ENCODE measurements at places on chromosomes 16 and 17.

GRCh38 chr17:80025796-80026195, 9.9 kb downstream of the TBC1D16 start:
- no peak for DNase-seq

DNA sequence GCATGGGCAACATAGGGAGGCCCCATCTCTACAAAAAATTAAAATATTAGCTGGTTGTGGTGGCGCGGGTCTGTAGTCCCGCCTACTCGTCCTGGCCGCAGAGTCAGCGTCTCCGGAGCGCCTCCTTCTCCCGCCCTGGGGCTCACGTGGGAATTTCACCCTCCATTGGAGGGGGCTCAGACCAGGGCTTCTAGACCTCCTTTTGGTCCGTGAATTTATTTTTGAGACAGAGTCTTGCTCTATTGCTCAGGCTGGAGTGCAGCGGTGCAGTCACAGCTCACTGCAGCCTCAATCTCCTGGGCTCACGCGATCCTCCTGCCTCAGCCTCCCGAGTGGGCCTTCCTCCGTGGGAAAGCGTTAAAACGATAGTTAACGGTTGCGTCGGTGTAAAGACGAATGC, 394 bp upstream of the NME4 start:
- DNase-seq = peak; percentile 59

GRCh38 chr17:69480245-69480644, 65.7 kb downstream of the MAP2K6 start:
- DNase-seq = no peak

DNA sequence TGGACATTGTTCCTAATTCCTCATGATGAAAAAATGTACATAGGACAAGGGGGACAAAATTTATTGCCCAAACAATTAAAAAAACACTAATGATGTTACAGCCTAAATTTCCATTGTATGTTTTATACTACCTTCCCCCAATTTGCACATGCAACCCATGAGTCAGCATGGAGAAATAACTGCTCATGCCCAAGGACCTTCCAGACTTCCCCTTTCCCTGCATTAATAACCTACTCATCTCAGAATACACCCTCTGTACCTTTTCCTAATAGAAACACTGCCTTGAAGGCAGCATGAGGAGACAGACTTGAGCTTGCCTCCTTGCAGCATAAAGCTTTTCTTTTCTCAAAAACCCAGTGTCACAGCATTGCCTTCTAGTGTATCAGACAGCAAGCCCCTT, 2402.8 kb downstream of the TP53TG3F start:
- DNase-seq = no peak

DNA sequence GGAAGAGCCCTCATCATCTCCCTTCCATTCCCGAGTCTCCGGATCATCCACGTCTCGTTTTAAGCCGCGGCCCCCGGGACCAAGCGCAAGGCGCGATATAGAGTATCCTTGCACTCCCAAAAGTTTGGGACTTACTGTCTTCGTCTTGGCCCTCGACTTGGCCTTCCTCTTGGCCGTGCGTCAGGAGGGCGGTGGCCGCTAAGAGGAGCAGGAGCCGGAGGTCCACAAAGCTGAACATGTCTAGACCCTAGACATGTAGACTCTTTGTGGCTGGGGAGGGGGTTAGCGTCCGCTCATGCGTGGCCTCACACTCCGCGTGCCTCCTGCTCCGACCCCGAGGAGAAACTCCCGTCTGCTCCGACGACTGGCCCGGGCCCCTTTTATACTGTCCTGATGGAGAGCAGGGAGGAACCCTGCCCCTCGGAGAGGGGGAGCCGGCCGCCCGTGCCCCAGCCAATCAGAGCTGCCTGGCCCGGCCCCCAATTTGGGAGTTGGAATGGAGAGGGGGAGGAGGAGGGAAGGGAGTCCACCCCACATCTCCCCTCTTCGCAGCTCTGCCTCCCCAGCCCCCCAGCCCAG, at the start of gene COL1A1:
COL1A1 (minus strand) TSS at position 356 of the 579 bp plus-strand sequence; CDS start at position 238, 118 bp downstream.
- no peak for DNase-seq

DNA sequence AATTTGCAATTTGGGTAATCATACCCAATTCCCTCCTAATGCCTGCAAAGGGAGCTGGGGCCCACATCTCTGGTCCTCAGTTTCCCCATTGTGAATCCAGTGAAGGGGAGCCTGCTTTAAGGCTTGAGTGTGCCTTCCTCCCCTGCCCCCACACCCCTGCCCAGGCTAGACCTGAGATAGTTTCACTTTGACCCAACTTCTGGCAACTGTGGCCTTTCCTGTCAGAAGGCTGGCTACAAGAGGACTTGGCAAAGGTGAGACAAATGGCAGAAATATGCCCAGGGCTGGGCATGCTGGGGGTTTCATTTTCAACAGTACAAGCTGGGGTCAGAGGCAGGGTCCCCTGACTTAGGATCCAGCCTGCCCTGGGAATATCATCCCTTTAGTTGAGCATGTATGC, 10.0 kb downstream of the SOCS1 start:
- DNase-seq = no peak

GRCh38 chr16:69479775-69480174, 55.4 kb downstream of the CYB5B start:
- DNase-seq = no peak

- DNase-seq = no peak
These were observed 96.3 kb upstream of the ZNF469 start for GRCh38 chr16:88286301-88286923.

GRCh38 chr17:50108556-50108955, 13.4 kb downstream of the PDK2 start:
- no peak for DNase-seq

GRCh38 chr17:50692448-50693035, 15.2 kb downstream of the ANKRD40 start:
- no peak for DNase-seq

DNA sequence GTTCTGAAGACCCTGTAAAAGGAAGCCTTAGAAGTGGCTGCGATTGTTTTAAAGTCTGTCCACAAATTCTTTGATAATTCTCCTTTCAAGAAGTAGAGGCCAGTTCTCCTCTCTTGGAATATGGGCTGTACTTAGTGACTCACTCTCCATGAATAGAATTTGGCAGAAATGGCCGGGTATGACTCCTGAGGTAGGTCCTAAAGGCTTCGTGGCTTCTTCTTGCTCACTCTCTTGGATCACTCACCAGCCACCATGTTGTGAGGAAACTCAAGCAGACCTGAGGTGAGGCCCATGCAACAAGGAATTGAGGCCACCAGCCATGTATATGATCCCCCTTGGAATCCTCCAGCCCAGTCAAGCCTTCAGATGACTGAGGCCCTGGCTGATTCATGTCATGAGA, 75.8 kb downstream of the WWOX start:
- no peak for DNase-seq

DNA sequence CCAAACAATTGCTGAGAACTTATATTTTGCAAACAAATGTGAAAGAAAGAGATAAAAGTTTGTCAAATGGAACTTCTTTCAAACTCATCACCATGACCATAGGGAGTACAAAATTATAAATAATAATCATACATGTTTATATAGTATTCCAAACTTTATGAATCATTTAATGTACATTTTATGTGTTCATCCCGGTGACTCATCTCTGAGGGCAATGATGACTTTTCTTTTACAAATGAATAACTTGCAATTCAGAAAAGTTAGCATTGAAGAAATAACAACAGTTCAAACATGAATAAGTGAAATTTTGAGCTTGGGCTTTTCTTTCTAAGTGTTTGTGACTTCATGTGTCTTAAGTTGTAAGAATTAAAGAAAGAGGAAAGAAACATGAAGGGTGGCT, 66.3 kb upstream of the CDH8 start:
- DNase-seq = no peak

DNA sequence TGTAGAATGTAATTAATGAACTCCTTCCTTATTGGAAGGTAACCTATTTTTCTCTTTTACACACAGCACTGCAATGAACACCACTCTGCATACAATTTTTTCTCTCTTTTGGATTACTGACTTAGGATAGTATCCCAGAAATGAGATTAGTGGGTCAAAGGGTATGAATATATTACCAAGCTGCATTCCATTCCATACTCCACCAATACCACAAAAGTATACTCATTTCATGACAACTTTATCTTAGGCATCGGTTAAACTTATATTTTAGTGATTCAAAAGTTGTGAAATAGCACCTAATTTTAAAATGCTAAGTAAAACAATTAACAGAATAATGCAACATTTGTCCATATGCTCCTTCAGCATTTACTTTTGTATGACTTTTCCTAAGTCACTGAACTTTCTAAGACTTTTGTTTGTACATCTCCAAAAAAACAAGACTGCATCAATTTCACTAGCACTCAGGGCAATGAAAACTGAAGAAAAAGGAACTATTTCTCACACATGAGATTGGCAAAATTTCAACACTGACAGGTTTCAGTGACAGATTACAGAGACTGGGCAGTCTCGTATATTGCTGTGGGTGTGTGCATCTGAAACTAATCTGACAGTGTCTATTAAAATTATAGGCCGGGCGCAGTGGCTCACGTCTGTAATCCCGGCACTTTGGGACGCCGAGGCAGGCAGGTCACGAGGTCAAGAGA, 32.1 kb downstream of the HELZ start:
- DNase-seq = no peak

GRCh38 chr17:65261152-65261551, 124.0 kb downstream of the RGS9 start:
- peak; percentile 28 for DNase-seq

DNA sequence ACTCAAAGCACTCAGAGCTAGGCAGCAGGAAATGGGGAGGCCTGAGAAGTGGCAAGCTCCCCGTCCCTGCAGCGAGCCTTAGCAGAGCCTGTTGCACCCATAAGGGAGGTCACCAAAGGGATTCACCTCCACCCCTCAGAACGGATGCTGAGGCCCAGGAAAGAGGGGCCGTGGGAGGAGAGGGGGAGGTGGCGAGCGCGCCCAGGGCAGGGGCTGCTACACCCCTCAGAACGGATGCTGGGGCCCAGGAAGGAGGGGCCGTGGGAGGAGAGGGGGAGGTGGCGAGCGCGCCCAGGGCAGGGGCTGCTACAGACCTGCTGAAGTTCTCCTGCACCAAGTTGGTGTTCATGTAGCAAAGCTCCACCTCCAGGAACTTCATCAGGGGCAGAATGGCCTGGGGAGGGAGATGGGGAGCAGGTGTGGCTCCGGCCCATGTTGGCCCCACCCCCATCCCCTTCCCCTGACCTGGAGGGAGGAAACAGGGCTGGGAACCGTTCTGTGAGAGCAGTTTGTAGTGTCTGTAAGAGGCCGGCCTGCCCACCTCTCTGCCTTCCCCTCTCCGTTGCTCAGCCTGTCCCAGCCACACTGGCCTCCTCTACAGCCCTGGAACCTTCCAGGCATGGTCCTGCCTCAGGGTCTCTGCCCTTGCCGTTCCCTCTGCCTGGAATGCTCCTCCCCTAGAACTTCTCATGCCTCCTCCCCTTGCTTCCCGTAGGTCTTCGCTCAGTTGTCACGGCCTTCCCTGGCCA, 11.4 kb downstream of the UNC13D start:
- peak; percentile 77 for DNase-seq

DNA sequence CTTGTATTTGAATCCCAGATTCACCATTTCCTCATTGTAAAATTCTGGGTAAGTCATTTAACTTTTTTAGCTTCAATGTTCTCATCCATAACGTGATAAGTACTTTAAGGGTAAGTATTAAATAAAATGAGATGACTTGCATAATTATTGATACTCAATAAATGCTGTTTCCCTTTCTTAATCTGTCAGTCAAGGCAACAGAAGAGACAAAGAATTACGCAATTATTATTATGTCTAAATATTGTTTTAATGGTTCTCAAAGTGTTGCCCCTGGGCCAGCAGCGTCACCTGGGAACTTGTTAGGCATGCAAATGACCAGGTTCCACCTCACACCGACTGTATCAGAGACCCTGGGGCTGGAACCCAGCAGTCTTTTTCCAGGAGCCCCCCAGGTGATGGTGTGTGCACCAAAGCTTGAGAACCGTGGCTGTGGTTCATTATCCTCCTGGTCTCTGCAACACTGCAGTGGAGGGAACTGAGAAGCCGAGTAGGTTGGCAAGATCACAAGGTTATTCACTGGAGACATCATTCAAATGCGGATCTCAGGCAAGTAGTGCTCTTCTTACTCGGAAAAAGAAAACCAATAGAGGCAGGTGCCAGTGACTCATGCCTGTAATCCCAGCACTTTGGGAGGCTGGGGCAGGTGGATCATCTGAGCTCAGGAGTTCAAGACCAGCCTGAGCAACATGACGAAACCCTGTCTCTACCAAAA, 43.5 kb downstream of the LYRM9 start:
- no peak for DNase-seq

DNA sequence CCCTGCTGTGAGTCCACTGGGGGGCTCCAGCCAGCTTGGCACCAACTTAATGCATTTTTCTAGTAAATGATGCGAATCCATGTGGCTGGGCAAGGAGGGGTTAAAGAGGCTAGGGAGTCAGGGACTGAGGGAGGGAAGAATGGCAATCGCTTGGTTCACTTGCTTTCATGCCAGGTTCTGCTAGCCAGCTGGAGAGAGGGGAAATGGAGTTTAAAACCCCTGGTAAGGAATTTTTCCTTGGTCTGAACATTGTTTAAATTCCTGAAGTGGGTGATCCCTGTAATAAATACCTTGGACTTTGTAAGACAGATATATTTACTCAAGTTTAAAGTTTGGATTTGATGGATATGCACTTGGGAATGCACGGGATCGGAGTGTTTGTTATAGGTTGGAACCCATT, 22.8 kb downstream of the ANKFN1 start:
- peak; percentile 2 for DNase-seq

GRCh38 chr16:82735673-82736091, 108.9 kb downstream of the CDH13 start:
- no peak for DNase-seq

- no peak for DNase-seq
These were observed 6.5 kb downstream of the WIPI1 start for GRCh38 chr17:68450801-68451200.

DNA sequence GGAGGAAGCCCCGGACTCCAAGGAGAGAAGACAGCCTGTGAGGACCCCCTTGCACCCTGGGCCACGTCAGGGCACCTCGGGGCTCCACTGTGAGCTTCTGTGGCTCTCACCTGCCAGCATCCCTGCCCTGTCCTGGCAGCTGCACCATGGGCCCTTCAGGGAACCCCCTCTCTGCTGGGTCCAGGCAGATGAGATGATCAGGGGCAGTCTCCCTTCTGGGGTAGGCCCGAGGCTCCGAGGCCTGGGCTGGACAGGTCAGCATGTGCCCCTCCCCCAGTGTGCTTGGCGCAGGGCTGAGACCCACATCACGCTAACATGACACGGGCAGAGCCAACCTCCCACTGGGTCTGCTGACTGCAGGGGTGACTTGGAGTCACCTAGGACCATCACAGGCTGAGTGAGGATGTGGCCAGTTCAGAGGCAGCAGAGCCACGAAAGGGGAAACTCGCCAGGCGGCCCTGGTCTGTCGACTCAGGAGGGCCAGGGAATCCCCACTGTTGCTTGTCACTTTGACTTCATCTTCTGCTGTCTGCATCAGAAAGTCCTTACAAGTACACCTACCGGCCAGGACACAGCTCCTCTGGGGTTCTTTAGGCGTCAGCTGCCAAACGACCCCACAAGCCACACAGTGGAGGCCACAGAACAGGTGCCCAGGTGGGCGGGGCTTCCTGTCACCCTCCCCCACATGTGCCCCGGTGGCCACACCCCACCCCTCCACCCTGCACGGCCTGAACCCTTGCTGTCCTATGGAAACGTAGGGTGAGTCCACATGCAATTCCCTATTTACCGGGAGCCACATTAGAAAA, 2.2 kb downstream of the GALNS start:
- no peak for DNase-seq

- no peak for DNase-seq
These were observed 5.9 kb downstream of the IRX6 start for GRCh38 chr16:55329791-55330428.

- peak; percentile 54 for DNase-seq
These were observed 192.8 kb downstream of the XYLT1 start for GRCh38 chr16:17277981-17278381.
